NAMALWA (cell line): ENCODE measurements at places on chromosomes 5 and 9.

DNA sequence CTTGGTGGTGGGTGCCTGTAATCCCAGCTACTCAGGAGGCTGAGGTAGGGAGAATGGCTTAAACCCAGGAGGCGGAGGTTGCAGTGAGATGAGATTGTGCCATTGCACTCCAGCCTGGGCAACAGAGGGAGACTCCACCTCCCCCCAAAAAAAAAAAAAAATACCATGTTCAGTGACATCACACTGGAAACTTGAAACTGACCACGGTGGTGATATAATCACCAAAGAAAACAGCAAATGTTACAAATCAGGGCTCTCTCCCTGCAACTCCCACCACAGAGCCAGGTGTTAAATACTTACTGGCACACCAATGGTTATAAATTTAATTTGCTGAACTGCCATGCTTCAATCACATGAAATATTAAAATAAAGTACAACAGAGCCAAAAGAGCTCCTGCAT, 81.4 kb downstream of the ZNF608 start:
- no peak for DNase-seq

DNA sequence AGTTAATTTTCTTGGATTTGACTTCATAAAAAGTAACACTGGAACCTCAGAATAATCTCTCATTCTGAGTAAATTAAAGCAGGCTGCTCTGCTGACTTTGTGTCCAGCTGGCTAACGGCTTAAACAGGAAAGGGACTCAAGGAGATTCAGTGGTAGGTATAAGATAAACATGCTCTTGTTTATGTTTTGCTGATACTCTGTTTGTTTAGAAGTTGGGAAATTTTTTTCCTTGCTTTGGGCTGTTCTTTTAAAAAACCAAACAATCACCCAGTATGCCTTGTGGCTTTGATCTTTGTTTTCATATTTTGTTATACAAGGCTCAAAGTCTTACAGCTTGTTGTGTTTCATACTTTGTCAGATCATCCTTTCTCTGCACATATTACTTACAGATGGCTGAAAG, 237.6 kb upstream of the RIOK2 start:
- DNase-seq: no peak

GRCh38 chr5:35136386-35136785, 88.6 kb upstream of the AGXT2 start:
- DNase-seq: no peak

GRCh38 chr5:133035224-133035623, 8.9 kb upstream of the ZCCHC10 start:
- DNase-seq: no peak

DNA sequence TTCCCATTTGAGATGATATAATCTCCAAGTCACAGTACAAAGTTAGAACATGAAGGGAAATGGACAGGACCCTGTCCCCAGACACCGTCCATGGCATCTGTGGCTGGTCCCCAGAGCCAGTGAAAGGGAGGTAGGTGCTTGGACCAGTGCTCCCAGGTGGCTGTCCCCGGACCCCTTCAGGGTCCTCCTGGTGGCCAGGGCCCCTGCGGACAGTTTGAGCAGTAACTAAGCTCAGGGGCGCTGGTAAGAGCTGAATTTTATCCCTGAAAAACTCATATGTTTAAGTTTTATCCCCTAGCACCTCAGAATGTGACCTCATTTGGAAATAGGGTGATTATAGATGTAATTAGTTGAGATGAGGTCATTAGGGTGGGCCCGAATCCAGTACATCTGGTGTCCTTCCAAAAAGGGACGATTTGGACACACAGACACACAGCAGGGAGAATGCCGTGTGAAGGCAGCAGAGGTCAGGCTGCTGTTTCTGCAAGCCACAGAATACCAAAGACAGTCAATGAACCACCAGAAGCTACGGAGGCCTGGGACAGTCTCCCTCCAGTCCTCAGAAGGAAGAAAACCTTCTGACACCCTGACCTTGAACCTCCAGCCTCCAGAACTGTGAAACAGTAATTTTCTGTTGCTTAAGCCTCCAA, 185.0 kb downstream of the ATPSCKMT start:
- DNase-seq: no peak

GRCh38 chr5:169356181-169356580, 55.2 kb upstream of the SLIT3 start:
- no peak for DNase-seq

DNA sequence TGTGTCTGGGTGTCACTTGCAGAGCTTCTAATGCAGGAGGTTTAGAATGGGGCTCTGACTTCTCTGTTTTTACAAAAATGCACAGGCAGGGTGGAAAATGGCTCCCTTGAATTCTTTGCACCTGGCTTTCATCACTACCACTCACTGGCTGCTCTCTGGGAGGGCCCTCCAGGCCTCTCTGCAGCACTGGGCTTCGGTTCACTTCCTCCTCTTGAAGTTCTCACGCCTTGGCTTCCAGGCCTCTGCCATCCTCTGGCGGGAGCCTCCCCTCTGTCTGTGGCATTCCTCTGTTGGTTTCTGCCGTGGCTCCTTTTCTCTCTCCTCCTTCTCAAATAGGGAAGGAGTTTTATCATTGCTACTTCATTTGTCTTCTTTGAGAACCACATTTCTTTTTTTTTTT, 2.8 kb upstream of the PRLR start:
- no peak for DNase-seq

DNA sequence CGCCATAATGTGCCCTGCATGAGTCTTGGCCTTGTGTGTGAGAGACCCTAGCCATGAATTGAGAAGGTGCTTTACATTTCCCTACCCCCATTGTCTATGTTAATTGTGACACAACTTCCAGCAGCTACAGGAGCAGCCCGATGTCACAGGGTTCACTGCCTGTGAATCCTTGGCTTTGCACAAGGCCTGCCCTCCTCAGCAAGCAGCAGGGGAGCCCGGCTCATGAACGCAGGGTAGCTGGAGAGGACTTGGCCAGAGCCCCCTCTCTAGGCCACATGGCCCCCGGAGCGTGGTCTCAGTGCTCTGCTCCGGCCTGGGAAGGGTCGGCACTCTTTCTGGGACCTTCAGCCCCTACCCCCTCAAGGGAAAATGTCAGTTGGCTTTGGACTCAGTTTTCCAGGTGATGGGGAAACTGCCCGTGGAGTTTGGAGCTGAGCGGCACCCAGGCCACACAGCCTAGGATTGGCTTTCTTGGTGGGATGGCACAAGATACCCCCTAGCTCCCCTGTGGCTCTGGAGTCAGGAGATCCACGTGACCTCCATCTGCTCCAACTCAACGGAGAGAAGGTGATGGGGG, 160.8 kb downstream of the DAB2IP start:
- DNase-seq: no peak

- DNase-seq: no peak
Observed at GRCh38 chr9:15386465-15386864, 36.2 kb upstream of the SNAPC3 start.

GRCh38 chr5:78837836-78838235, 147.3 kb downstream of the ARSB start:
- DNase-seq: no peak

DNA sequence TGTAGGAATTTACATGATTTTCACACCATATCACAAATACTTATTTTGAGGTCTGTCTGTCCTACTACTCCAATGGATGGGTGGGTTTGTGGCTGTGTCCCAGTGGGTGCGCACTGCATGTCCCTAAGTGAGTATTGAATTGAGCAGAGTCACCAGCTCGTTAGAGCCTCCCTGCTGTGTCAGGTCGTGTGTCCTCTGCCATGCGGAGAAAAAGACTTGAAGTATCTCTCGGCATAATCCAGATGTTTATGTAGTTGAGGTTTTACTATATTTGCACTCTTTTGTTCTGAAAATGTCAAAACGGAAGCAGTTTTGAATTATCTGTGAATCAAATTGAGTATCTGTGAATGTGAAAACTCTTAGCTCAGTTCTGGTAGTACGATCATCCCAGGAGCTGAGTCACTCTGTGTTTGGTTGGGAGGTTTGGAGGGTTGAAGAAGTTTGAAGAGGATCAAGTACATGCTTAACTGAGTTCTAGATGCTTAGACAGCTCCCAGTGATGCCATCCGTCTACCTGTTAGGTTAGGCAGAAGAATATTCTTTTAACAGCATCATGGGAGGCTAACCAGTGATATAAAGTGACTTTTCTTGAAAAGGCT, 194.2 kb downstream of the TENT4A start:
- no peak for DNase-seq

DNA sequence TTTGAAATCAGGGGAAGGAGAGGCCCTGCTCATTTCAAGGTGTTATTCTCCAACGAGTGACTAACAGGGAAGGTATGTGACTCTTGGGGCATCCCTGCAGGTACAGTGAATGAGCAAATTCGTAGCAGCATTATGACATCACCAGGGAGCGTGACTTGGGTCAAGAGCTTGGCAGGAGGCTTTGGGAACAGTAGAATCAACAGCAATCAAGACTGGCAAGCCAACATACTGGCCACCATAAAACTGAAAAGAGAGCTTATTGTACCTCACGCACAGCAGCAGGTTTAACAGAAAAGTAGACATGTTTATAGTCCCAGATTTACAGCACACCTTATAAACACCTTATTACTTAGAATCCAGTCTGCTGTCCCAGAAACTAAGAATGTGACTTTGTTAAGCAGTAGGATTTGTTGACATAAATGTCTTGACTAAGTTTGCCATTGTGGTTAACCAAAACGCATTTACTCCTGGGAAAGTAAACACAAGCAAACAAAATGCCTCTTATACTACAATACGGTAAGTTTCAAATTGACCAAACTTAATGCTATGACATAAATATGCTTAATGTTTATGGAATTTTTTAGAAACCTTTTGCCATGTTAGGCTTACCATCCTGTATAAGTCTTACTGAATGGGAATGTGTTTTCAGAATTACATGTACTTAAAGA, 297.8 kb downstream of the NPR3 start:
- DNase-seq: no peak

- DNase-seq: no peak
Observed at GRCh38 chr9:21974722-21975409, 19.3 kb downstream of the CDKN2A start.

GRCh38 chr9:2032234-2032633, 17.1 kb downstream of the SMARCA2 start:
- no peak for DNase-seq

DNA sequence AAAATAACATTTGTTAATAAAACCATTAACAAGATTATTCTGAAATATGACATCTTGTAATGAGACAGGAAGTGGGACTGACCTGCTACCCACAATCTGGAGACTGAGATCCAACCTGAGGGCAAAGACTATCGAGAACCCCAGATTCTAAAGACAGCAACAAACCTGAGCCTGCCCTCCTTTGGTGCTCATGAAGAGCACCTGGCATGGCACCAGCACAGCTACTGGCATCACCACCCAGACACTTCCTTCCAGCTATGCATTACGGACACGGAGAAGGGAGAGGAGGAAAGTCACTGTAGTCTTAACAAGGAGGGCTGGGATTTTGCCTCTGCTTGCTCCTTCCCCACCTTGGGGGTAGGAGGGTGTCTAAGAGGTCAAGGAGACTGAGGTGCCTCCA, 105.5 kb downstream of the AUH start:
- DNase-seq: no peak

GRCh38 chr5:102893942-102894341, 138.8 kb downstream of the PAM start:
- no peak for DNase-seq

GRCh38 chr9:136011376-136011702, 50.2 kb upstream of the UBAC1 start:
- DNase-seq: no peak

- DNase-seq: no peak
Observed at GRCh38 chr5:179166171-179166885, 106.2 kb downstream of the ZNF354C start.

DNA sequence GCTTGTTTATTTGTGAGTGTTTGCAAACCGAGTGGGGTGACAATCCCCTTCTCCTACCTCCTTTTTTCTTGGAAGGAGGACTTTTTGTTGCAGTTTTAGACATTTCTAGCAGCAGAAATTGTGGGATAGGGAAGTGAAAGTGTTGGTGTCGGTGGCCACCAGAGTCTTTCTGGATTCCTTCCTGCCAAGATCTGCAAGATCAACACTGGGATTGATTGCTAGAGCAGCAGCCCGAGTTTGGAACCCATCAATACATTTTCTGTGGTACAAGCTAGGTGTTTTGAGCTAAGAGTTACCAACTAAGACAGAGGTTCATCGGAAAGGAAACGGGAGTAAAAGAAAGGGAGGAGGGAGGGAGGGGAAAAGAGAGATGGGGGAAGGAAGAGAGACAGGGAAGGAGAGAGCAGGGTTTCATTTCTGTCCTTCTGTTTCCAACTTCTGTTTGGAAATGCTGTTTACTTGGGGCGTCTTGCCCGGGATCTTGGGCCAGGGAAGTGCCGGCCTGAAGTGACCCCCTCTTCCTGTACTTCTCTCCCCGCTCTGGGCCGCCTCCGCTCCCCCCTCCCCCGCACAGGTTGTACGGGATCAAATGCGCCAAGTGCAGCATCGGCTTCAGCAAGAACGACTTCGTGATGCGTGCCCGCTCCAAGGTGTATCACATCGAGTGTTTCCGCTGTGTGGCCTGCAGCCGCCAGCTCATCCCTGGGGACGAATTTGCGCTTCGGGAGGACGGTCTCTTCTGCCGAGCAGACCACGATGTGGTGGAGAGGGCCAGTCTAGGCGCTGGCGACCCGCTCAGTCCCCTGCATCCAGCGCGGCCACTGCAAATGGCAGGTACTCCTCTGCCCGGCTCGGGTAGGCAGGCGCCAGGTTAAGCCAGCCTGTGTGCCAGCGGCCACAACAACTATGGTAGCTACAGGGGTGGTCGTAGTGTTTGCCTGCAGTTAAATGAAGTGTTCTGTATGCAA, 4.0 kb downstream of the ISL1 start:
- no peak for DNase-seq

DNA sequence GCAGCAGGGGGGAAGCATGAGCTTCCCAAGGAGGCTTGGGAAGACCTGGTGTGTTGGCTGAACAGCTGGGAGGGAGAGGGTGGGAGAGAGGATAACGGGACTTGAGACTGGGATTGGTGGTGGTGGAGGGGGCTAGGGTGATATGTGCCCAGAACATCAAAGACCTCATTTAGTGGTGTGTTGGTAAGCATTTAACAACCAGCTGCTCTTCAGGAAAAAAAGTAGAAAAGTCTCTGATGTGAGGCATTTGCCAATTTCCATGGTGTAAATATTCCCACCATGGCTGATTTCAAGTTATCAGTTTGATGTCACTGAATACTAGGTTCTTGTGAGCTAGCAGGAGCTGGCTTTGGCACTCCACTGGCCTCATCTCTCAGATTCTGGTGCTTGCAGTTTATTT, 170.8 kb downstream of the MACROH2A1 start:
- DNase-seq: no peak

GRCh38 chr9:15670894-15671293, 118.1 kb downstream of the CCDC171 start:
- DNase-seq: no peak

- DNase-seq: no peak
Observed at GRCh38 chr5:17156463-17156862, 61.0 kb upstream of the BASP1 start.

DNA sequence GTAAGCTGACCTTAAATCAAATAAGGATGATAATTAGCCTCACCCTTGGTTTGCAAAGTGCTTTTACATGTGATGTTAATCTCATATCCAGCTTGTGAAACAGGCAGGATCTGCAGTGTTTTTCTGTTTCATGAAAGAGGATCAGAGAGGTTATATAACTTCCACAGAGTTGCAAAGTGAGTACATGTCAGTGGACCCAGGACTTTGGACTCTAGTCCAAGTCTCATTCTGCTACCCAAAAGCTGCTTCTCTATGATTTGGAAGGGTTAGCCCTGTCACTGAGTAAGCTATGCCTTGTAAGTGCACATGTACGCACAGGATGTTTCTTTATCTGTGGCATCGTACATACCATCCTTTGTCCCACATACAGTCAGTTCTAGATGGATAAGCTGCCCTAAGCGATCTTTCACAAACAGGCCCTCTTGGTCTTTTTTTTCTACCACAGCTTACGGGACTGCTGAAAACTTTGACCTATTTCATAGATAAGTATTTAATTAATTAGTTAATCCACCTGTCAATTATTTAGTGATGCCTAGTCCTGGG, 322.9 kb downstream of the TMEM38B start:
- DNase-seq: no peak

- no peak for DNase-seq
Observed at GRCh38 chr9:86322973-86323644, 31.1 kb downstream of the TUT7 start.
